Stimulated activated CD8-positive, alpha-beta memory T cell treated with anti-CD3 and anti-CD28 coated beads, Interleukin-15, amount 100 ng/mL, for 24 hours (primary cell): ENCODE measurements at places on chromosomes 12 and 14.

DNA sequence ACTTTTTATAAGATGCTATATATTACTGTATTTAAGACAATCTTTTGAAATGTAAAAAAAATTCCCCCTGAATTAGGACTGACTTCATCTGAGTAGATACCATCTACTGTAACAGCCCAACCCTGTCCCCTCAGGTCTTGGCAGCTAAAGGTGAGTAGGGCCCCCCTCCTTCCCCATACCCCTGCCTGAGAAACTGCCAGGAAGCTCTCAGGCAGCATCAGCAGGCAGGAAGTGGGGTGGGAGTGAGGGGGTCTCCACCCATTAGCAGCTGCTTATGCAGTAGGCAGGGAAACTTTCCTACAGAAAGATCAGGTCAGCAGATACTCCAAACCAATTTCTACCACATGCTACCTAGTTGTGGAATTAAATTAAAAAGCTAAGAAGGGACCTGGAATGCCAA lies 62.5 kb downstream of the PAX9 start:
- DNase-seq, result no peak

DNA sequence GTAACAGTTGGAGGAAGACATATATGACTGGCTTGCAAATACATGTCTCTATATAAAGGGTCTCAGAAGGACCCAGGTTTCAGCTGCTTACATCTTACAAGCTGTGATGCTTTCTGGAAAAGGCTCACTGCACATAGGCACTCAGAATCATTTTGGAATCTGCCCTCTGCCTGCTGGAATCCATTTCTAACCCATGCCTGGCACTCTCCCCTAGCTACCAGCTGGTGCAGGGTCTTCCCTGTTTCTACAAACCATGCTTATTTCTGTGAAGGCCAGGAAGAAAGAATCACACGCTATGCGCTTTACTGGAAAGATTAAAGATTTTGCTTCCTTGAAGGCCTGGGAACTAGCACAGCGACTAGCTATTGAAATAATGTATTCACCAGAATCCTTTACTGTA lies 151.3 kb downstream of the DICER1 start:
- no peak for DNase-seq

DNA sequence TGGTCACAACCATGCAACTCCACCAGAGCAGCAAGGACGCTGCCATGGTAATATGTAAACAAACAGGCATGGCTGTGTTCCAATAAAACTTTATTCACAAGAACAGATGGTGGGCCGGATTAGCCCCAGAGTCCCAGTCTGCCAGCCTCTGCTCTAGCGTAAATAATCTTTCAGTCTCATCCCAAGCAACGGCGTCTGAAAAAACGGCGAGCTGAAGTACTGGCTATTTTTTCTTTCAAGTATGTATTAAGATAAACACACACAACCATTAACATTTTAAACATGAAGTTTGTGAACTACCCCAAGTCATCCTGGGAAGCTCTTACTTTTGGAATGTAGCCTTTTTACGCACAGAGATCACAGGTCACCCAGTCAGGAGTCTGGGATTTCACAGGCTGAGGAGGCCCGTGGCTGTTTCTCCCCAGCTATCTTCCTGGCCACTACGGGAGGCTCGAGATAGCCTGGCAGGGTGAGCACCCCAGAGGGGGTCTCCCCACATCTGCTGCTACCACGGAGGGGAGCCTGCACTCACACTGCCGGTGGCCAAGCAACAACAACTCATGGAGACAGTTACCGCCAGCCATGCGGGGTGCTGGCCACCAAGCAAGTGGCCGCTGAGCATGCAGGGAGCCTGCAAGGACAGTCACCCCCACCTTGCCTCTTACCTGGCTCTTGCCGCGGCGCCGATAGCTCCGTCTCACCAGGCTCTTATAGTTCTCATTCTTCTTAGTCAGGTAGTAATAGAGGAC lies 124.6 kb downstream of the RFLNA start:
- no peak for DNase-seq

GRCh38 chr12:3745152-3745551 lies 7.8 kb downstream of the CRACR2A start:
- no peak for DNase-seq

DNA sequence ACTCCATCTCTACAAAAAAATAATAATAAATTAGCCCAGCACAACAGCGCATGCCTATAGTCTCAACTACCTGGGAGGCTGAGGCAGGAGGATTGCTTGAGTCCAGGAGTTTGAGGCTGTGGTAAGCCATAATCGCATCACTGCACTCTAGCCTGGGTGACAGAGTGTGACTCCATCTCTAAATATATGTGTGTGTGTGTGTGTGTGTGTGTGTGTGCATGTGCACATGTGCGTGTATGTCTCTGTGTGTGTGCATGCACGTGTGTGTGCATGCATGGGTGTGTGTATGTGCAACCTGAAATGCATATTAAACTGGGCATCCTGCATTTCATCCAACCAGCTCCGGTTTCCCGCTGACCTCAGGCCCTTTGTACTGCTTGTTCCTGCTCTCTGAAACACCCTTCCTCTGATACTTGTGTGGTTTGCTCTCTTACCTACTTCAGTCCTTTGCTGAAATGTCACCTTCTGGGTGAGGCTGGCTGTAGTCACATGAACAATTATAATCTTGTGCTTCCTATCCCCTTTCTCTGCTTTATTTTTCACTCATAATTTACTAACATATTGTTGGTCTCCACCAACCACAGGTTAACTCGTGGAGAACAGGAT lies 46.9 kb downstream of the PHLDA1 start:
- no peak for DNase-seq

DNA sequence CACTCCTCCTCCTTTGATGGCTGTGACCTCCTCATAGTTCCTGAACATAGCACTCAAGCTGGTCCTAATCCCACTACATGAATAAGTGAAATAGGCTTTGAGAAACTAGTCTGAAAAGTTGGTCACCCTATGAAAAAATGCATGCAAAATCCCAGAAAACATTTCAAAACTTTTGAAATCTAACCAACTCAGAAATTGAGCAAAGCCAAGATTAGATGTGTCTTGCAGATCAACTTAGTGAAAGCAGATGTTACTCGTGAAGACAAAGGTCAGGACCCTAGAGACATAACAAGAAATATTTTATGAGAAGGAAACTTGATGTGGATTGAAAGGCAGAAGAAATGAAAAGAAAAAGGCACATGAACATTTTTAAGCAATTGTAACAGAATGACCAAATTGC lies 63.3 kb downstream of the TSHR start:
- no peak for DNase-seq

DNA sequence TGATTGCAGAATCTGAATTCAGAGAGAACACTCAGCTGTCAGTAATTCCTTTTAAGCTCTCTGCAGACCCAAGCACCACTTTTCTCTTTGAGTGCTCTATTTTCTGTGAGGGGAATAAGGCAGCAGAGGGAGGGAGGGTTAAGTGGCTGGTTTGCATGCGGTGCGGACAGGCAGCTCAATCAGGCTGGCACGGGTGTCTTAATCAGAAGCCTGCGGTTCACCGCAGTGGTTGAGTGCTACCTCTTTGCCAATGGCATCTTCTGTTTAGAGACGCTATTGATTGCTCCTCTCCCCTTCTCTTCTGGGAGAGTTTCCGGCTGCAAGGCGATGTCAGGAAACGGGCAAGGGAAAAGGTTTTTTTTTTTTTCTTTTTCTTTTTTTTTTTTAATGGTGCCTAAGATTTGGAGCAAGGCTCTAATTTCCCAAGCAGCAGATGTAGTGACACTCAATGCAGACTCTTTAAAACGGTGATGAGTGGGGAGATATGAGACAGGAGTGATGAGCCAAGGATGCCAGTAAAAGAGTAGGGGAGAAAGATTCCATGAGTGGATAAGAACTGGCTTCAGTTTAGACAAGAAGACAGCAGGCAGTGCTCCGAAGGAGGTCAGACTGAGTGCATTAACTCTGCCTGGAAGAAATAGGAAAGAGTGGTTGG lies 533.7 kb upstream of the SEL1L start:
- DNase-seq, result no peak

- no peak for DNase-seq
Observed at GRCh38 chr14:31785574-31785973, 224.4 kb downstream of the NUBPL start.
